ENCODE measurements at places on chromosomes 1 and 21.
A peak's percentile ranks its signal among the peaks of the same experiment; 100 is the strongest.

GRCh38 chr1:165344198-165344597 is 12.3 kb downstream of the LMX1A start:
- DNase-seq = no peak

DNA sequence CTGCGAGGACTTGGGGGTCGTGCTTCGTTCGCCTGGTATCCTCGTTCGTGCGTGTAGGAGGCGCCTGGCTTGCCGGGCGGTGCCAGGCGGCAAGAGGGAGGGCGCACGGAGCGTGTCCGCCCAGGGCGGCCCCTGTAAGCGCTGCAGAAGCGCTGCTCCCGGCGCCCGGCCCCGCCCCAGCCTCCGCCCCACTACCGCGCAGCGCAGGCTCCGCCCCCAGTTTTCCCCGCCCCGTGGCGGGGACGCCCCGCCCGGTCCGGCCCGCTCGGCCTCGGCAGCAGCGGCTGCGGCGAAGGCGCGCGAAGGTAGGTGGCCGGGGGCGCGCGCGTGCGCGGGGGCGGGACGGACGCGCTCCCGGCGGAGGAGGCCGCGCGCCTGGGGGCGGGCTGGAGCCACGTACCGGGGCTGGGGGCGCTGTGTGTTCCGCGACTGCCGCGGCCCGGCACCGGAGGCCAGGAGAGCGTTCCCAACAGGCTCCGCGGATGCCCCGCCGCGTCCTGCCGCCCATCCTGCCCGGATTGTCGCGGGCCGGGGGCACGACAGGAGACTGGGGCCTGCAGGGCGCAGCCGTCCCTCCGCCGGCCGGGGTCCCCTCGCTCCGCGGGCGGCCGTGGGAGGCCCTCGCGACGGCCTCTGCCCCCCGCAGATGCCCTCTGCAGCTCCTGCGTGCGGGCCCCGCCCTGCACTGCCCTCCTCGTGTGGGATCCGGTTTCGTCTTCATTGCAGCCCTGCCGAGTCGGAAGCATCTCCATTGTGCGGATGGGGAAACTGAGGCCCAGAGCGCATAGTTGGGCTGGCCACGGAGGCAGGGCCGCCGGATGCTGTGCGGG is 7.7 kb upstream of the CROCC start:
- DNase-seq = peak; percentile 59

DNA sequence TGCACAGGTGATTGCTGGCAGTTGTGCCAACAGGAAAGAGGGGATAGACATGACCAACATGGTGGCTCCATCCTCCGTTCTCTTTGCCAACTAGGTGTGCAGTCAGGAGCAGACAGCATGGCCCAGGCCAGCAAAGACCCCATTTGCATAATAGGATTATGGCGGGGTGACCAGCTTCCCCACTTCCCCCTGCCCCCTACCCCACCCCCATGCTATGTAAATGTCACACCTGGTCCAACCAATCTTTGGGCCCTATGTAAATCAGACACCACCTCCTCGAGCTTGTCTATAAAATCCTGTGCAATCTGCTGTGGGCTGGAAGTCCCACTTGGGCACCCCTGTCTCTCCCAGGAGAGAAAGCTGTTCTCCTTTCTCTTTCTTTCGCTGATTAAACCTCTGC is 146.0 kb downstream of the SLC30A10 start:
- no peak for DNase-seq

- DNase-seq = no peak
Observed at GRCh38 chr1:208213786-208214185, 30.4 kb downstream of the PLXNA2 start.

- DNase-seq = no peak
Observed at GRCh38 chr1:18883636-18884418, 18.5 kb downstream of the ALDH4A1 start.

GRCh38 chr1:82919837-82920236 is 1079.1 kb downstream of the TTLL7 start:
- no peak for DNase-seq

- no peak for DNase-seq
Observed at GRCh38 chr21:29490016-29490415, 191.3 kb downstream of the BACH1 start.

GRCh38 chr1:19617376-19617775 is 26.7 kb upstream of the NBL1 start:
- DNase-seq = no peak

- DNase-seq = no peak
Observed at GRCh38 chr1:239389703-239390102, 3.3 kb downstream of the CHRM3 start.

- no peak for DNase-seq
Observed at GRCh38 chr1:89889323-89889615, 68.4 kb downstream of the LRRC8D start.

DNA sequence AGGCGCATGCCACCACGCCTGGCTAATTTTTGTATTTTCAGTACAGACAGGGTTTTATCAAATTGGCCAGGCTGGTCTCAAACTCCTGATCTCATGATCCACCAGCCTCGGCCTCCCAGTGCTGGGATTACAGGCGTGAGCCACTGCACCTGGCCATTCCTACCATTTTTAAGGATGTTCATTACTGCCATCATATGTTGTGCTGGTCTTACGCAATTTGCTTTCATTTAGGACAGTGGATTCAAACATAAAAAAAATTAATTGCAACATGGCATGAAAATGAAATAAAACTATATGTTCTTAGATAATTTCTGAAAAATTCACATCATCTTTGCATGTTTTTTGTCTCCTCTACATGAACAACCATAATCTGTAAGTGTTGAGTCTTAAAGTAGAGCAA is 527.7 kb downstream of the LTN1 start:
- no peak for DNase-seq

DNA sequence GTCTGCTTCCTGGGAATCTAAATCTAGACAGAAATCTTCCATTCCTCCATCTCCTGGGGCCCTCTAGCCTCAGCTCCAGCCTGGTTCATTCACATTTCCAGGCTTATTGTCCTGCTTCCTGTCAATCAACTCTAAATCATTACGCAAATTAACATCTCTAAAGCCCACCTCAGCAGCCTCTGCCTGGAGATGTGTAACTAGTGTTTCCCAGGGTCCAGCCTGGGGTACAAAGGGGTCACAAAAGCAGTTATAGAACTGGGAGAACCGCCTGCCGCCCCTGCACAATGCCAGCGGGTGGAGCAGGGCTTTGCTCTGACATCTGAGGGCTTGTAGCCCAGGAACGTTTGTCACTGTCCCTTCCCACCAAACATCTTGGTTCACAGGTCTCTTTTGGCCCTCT is 373.5 kb downstream of the RRAGC start:
- DNase-seq = no peak
